Activated CD4-positive, alpha-beta memory T cell treated with anti-CD3 and anti-CD28 coated beads, Interleukin-2, amount 10 ng/mL, durations not matched to agents 7 days and 5 days (primary cell): ENCODE measurements at places on chromosomes 7 and 10. TPM values are rescaled to one million over a fixed set of nuclear protein-coding genes. Genes with fewer than 3 reads are reported as not detected.

The PRLHR gene
- not detected for total RNA-seq

The NPFFR1 gene
- not detected for total RNA-seq

The SYPL1 gene
- total RNA-seq, result 38.8 TPM

The AMPH gene
- not detected for total RNA-seq

The SUV39H2 gene
- total RNA-seq, result 24.5 TPM

The FAM241B gene
- total RNA-seq, result 3.2 TPM

The CYP26C1 gene
- total RNA-seq, result not detected

The CDK14 gene
- not detected for total RNA-seq

The LIMK1 gene
- total RNA-seq, result 26.1 TPM

The TMEM225B gene
- 1.3 TPM for total RNA-seq
